Bone marrow (tissue), 2 donors: ENCODE measurements at places on chromosomes 3 and 15.

DNA sequence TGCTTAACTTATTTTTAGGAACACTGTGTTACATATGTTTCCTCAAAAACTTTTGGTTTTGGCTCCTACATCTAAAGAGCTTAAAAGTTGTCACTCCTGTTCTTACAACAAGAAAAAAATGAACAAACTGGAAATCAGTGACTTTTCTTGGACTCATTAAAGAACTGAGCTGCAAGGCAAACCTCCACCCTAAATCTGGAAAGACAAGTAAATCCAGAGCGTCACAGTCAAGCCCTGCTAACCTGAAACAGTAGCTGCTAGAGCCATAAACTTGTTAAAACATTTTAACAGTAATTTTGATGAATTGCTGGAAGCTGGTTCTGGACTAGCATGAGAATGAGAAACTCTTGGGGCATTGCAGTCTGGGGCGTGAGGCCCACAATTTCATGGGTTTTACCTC lies 350.5 kb upstream of the COL8A1 start:
- no peak for DNase-seq

DNA sequence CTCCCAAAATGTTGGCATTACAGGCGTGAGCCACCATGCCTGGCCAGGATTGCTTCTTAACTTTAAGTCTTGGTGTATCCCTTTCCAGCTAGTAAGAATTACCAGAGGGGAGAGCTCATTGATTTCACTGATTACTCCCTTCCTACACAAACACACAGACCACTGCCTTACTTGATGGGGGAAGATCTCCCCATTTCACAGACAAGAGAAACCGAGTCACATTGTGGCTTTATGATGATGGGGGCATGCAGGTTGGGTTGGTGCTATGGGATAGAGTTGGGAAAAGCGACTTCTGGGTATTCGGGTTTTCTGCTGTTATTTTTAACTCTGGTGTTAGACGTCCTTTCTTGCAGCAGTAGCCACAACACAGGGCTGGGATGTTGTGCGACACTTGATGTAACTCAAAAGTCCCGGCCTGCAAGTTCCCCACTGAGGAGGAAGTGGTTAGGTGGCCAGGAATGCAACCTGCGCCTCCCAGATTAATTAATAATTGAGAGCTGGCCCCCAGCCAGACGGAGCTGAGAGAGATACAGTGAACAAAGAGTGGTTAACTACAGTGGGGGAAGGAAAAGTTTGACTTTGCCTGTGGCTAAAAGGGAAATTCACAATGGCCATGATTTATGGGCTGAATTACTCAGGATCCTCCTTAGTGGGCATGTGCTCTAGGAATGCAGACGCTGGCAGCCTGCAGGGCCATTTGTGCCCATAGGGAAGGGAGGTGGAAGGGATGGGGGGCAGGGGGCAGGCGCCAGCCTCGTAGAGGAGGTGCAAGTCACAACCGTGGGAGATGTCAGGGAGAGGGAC lies 63.6 kb downstream of the SMAD6 start:
- DNase-seq: peak; percentile 26

DNA sequence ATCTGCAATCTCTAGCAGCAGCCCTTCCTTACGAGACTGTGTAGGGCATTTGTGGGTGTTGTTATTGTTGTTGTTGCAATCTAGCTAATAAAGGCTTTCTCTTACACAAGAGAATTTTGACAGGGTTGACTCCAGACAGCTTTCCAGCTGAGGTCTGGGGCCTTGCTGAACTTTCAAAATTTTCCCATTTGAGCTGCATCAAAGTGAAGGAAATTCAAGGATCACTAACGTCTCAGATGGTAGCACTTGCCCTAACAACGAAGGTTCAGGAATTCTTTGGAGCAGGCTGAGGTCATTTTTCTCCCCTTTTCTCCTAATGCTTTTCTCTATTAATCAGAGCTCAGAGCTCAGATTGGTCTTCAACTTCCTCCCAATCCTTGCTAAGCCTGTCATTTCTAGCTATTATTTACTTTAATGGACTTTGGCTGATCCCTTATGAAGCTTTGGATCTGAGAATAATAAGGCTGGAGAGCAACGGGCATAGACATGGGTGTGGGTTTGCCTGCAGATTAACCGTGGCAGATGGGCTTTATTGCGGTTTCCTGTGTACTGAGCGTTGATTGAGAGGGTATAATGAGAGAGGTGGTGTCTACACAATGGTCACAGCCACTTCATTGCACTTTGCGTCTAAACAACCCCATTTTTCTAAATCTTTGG lies 614.0 kb upstream of the AGTR1 start:
- no peak for DNase-seq

DNA sequence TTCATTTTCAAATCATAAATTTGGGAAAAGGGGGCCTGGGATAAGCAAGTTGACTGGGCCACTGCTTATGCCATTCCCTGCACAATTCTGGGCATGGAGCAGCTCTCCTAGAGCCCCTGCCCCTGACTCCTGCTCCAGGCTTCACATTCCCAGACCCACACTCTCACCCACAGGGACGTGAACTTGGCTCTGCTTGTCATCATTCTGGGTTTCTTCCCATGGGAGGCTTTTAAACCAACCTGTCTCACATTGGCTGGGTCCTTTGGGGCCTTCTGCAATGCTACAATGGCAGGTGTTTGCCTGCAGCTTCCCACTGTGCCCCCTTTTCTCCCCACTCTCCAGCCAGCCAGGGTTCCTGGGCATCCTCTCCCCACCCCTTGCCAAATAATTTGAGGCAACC lies 49.1 kb downstream of the CYP19A1 start:
- no peak for DNase-seq

GRCh38 chr3:166788936-166789335 lies 591.2 kb downstream of the ZBBX start:
- DNase-seq: no peak

DNA sequence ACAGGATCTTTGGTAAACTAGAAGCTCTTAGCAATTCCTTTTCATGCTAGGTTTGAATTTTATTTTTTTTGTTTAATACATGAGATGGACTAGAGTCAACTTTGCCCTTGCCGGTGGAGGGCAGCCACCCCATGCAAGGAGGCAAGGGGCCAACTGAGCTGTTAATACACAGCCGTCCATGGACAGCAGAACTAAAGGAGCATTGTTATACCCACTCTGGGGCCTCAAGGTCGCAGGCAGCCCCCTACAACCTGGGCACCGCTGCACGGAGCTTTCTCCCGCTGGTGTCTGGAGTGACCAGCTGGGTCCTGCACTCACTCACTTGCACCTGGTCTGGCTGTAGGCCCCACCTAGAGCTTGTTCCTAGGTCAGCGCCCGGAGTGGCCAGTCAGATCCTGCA lies 47.9 kb upstream of the ACKR4 start:
- no peak for DNase-seq

- DNase-seq: peak; percentile 78
Observed at GRCh38 chr15:99704444-99704838, 28.8 kb downstream of the LYSMD4 start.

- no peak for DNase-seq
Observed at GRCh38 chr3:13607821-13608597, 59.1 kb downstream of the FBLN2 start.

- no peak for DNase-seq
Observed at GRCh38 chr3:190356246-190356645, 31.7 kb upstream of the CLDN16 start.

- DNase-seq: no peak
Observed at GRCh38 chr3:117903226-117903625, 1131.4 kb downstream of the IGSF11 start.

- no peak for DNase-seq
Observed at GRCh38 chr3:109553591-109554371, 216.4 kb upstream of the DPPA4 start.

GRCh38 chr3:30513374-30514152 lies 92.8 kb upstream of the TGFBR2 start:
- DNase-seq: no peak

DNA sequence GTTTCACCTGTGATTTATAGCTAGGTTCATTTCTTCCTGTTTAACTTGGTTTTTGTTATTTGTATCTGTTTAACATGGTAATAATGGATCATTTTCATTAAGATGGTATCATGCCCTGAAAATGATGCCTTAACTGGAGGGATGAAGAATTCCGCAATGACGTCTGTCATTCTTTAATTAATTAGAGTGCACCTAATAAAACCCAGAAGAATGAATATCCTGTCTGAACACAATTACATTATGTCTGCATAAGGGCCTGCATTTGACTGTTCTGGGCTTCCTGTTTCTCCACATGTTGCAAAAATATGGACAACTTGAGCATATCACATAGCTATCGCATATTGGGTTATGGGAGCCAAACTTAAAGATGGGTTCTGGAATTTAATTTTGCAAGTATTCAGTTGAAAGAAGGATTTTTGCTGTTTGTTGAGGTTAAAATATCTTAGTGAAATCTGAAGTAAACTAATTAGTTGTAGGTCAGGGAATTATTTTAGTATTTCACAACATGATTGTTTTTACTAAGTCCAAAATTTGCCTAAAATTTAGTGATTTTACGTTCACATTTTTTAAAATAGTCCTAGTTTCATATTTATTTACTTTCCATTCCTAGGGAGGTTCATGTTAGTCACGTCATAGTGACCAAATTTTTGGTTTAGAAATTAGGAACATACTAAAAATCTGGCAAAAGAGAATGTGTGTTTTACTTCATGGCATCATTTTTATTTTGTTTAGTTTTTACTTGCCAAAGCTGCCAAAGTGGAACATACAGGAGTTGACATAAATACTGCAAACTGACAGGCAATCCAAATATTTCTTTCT lies 321.0 kb upstream of the TGFBR2 start:
- no peak for DNase-seq

DNA sequence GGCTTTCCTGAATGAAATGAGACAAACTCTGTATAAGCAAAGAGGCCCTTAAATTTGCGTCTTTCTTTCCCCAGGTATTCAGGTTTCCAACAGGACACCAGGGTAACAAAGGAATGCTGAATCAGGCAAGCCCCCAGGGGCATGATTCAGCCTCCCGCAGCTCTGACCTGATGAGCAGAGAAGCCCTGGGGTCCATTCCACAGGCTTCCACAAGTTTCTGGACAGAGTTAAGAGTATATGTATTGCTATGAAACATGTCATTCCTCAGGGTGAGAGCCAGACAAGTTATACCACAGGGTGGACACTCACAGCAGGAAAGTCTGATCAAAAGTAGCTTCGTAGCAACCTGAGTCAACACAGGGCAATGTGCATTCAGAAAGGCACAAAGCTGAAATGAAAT lies 68.1 kb upstream of the CTNNB1 start:
- no peak for DNase-seq

DNA sequence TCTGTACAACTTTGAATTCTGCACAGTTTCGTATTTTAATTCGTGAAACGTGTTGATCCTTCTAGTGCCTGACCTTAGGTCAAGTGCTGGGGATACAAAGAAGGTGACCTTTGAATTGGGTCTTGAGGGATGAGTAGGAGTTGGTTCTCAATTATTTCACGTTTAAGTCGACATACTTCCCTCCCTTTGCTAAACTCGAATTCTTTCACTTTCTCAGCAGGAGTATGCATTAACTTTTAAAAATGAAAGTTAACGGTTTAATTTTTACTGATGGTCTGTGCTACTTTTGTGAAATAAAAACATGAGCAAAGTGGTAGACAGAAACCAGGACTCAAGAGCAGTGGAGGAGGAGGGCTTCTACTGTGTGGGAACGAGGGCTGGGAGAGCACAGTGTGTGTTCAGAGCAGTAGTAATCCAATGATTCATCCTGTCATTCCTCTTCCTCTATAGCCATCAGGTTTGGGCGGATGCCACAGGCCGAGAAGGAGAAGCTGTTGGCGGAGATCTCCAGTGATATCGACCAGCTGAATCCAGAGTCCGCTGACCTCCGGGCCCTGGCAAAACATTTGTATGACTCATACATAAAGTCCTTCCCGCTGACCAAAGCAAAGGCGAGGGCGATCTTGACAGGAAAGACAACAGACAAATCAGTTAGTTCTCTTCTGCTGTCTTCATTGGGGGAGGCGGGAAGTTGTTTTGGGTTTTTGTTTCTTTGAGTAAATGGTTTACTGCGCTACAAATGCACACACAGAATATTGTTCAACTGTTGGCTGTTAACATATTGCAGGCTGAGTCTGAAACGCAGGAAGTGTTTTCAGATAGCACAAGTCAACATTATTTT lies 78.6 kb upstream of the TSEN2 start:
- peak; percentile 5 for DNase-seq

DNA sequence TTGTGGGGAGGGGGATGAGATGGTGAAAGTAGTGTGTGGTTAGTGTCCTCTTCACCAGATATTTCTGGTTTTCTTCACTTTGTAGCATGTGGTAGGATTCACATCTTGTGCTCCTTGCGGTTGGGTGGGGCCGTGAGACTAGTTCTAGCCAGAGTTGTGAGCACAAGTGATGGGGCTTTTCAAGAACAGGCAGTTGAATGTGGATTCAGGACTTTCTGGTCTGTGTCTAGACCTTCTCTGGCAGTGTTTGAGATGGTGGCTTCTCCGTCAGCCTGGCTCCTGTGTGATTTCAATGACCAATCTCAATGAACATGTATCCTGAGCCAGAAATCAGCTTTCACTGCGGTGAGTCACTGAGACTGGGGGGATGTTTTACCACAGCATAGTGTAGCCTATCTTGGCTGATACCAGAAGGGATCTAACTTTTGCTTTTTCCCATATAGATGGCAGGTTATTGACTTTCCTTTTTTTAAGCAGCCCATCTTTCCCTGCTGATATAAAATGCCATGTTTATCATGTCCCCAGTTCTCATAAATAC lies 82.6 kb downstream of the RPLP1 start:
- DNase-seq: no peak

DNA sequence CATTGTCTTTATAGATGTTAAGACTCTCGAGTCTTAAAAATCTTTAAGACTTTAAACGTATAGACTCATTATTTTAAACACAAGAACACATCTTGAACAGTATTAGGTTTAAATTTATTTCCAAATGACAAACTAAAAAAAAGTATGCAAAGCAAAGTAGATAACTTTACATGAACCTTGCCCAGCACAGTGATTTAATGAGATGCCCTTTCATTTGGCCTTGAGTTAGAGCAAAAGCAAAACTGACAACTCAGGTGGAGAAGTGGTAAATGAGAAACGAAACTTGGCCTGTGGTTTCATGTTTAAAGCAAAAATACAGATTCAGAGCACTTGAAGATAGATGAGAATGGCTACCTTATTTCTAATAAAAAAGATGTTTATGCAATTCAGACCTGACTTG lies 8.6 kb downstream of the GPR15 start:
- DNase-seq: no peak

GRCh38 chr3:72102112-72102616 lies 317.2 kb upstream of the PROK2 start:
- peak; percentile 35 for DNase-seq

DNA sequence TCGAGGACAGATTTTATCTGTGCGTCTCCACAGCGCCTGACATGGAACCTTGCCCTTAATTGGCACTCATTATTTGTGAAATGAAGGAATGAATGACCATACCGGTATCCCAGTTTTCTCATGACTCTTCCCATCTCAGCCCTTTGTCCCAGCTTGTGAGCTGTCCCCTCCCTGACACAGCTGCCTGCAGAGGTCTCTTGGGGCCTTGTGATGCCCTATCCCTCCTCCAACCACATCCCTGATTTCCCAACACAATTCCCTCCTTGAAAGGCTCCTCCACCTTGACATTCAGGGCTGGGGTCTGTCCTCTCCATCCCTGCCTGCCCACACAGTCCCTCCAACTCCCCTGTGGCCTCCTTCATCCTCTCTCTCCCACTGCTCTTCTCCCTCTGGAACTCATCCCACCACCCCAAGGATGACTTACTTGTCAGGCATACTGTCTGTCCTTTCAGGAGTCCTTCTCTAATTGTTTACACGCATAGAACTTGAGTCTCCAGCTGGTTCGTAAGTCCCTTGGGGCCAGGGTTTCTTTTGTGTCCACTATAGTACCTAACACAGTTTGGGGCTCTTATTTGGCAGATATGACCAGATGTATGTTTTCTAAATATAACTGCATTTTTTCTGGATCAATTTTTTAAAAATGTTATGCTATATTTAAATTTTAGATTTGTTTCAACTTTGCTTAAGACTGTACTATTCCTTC lies 35.6 kb upstream of the FILIP1L start:
- no peak for DNase-seq
